ENCODE measurements at places on chromosomes 16 and 17.

DNA sequence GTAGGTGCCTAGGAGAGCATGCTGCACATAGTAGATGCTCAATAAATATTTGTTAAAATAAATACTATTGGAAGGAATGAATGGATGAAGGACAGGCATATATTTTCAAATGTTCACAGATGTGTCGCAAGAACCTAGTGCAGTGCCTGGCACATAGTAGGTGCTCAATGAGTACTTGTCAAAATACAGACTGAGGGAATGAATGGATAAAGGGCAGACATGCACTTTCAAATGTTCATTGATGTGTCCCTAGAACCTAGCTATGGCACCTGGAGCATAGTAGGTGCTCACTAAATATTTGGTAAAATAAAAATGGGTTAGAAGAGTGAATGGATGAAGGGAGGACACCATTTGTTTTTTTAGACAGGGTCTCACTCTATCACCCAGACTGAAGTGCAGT lies 26.1 kb downstream of the XYLT1 start:
- no peak for DNase-seq

DNA sequence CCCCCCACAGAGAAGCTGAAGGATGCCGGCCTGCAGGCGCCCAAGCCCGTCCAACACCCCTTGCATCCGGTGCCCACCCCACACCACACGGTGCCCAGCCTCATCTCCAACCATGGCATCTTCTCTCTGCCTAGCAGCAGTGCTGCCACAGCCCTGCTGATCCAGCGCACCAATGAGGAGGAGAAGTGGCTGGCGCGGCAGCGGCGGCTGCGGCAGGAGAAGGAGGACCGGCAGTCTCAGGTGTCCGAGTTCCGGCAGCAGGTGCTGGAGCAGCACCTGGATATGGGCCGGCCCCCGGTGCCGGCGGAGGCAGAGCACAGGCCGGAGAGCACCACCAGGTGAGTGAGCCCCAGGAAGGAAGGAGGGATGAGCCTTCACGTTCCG lies 31.5 kb downstream of the GINS2 start:
- DNase-seq, result no peak

- DNase-seq, result no peak
These were observed 21.0 kb downstream of the KSR1 start for GRCh38 chr17:27477050-27477888.

- no peak for DNase-seq
These were observed 61.9 kb downstream of the WWP2 start for GRCh38 chr16:69823831-69824563.

DNA sequence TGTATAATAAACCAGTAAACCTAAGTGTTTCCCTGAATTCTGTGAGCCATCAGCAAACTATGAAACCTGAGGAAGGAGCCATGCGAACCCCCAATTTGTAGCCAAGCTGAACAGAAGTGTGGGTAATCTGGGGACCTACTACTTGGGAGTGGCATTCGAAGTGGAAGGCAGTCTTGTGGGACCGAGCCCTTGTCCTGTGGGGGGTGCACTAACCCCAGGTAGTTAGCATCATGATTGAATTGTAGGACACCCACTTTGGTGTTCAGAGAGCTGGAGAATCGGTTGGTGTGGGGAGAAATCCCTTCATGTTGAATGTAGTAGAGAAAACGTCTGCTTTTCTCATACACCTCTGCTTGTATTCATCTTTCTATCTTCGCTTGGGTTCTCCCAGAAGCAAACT lies 79.7 kb upstream of the CPHXL start:
- DNase-seq, result no peak

GRCh38 chr17:16942141-16943031 lies 29.5 kb downstream of the TNFRSF13B start:
- no peak for DNase-seq
